ENCODE measurements at places on chromosomes 5 and 9.

DNA sequence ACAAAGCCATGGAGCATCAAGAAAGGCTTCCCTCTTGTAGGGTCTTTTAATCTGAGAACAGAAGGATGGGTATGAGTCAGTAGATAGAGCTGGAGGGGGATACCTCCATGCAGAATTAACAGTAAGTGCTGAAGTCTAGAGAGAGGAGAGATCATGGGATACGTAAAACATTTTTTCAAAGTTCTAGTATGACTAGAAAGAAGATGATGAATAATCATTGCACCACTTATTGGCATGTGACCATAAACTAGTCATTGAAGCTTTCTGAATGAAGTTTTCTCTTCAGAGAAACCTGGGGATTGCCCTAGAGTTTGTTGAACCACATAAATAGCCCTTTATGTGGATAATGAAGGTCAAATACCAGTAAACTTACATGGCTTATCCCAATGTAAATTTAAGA is 48.6 kb upstream of the PTPRD start:
- DNase-seq = no peak

GRCh38 chr5:10445352-10445751 is 3.7 kb downstream of the ROPN1L start:
- no peak for DNase-seq

GRCh38 chr9:115104908-115105307 is 13.0 kb downstream of the TNC start:
- no peak for DNase-seq

DNA sequence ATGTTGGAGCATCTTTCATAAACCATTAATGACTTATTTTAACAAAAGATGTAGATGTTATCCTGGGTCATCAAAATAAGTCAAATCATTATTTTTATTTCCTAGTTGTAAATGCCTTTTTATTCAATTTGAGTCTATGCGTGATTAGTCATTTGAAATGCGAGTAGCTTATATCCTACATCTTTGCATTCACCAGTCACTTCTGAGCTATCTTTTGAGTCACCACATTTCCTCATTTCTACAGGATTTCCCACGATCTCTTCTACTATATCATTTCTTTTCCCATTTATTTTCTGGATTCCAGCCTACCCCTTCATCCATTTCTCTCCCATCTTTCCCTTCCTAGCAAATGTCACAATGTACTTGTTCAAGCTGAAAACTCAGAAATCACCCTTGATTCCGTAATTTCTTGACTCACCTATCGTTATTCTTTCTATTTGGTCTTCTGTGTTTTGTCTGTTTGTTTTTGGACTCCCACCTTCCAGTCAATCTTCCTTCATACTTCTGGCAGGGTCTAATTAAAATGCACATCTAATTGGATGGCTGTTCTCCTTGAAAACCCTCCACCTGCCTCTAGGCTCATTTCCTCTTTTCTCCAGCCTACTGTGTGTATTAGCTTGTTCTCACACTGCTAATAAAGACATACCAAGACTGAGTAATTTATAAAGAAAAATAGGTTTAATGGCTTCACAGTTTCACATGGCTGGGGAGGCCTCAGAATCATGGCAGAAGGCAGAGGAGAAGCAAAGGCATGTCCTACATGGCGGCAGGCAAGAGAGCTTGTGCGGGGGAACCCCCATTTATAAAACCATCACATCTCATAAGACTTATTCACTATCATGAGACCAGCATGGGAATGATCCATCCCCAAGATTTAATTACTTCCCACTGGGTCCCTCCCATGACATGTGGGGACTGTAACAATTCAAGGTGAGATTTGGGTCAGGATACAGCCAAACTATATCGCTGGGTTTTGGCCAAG is 112.4 kb downstream of the MEF2C start:
- DNase-seq = no peak

- no peak for DNase-seq
Observed at GRCh38 chr9:15469406-15469805, 41.4 kb downstream of the PSIP1 start.

GRCh38 chr5:134226441-134227192 is 744 bp upstream of the PPP2CA start:
- no peak for DNase-seq

DNA sequence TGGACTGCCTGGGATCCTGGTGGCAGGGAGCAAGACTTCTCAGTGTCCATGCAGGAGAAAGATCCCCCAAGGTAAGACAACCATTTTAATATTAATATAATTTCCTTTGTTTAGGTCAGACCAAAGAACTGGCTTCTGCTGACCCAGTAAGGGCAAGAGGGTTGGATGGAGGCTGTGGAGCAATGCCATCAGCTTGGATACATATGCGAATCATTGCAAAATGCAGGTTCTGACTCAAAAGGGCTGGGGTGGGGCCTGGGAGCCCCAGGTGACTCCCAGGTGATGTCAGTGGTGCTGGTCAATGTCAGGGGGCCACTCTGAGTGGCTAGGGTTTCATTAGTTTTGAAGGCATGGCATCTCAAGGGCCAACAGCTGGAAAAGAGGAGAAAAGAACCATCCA is 88.9 kb upstream of the PANK3 start:
- DNase-seq = no peak

- DNase-seq = no peak
Observed at GRCh38 chr9:135485832-135486231, 6.2 kb downstream of the PPP1R26 start.

DNA sequence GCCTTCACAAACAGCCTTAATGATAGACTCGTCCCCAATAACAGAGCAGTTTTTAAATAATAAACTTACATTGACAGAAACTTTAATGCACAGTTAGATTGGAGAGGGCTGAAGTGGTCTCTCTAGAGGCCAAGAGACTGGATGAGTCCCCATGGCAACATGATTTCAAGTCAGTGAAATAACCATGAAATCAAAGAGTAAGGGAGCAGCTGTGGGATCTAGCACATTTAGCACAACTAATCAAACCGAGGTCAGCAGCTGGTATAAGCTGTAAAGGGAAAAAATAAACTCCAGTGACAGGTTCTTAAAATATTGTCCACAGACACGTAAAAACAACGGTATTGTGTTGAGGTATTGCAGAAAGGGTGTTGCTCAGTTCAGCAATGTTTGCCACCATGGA is 916.6 kb downstream of the DNAH5 start:
- no peak for DNase-seq

DNA sequence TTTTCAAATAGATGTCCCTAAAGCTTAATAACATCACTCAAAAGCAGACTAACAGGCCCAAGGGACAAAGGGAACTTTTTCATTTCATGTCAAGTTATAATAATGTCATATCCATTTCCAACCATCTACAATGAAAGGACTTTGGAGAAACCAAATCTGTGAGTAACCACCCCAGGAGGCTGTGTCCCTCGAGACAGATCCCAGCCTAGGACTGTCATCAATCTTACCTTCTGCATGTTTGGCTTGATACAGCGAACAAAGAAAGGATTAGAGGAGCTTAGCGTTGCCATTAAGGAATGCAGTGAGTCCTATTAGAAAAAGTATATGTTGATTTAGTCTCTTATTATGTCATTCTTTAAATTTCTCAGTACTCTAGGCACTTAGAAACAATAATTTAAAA is 137.8 kb upstream of the RETREG1 start:
- DNase-seq = no peak

DNA sequence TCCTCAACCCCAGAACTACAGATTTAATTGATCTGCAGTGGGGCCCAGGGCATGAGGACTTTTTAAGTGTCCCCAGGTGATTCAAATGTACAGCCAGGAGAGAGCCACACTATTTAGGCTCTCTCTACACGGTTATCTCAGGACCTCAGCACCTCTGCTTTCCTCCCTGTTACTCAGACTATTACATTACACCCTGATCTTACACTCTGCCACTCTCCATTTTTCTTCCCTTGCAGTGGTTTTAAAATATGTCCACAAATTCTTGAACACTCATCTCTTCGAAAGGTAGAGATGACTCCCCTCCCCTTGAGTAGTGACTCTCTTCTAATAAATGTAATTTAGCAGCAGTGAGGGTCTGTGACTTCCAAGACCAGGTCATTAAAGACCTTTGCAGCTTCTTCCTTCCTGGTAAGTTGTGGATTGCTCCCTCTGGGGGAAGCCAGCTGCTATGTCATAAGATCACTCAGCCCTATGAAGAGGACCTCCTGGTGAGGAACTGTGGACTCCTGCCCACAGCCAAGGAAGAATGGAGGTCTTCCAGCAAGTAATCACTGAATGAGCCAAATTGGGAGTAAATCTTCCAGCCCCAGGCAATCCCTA is 87.5 kb upstream of the SSBP2 start:
- no peak for DNase-seq

DNA sequence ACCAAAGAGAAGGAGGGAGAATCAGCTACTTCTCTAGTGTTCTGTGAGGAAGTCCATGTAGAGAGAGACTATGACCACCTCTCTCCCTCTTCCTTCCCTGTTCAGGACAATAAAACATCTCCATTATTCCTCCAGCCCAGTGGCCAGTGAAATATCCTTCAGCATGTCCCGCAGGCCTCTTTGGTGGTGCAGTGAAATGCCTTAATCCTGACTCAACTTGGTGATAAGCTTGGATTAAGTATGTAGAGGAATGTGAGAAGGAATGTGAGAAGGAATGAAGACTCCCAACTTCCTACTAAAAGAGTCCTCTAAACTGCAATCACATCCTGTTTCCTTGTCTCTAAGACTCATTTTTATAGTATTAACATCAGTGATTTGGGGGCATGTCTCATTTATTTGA is 167.3 kb downstream of the TRPM3 start:
- DNase-seq = no peak

All from cerebellar nuclear complex (tissue), 1 donor.